ENCODE measurements at places on chromosomes 5 and 9. TPM values are rescaled to one million over a fixed set of nuclear protein-coding genes. Genes with fewer than 3 reads are reported as not detected.

GRCh38 chr5:149940077-149940574 lies 4.5 kb downstream of the PDE6A start:
- H3K27me3 ChIP-seq: no peaks in the 10 kb centered on the region
- peak overlapping the region; percentile 38 for H3K4me3 ChIP-seq
- peaks cover 59% of the 10 kb centered on the region for H3K4me1 ChIP-seq
- no peak for DNase-seq
- H3K36me3 ChIP-seq: no peaks in the 10 kb centered on the region

The ISL1 gene
- total RNA-seq: not detected

The ZNF782 gene
- 7.2 TPM for total RNA-seq

The RNF20 gene
- 55.8 TPM for total RNA-seq

The RBM18 gene
- total RNA-seq: 15.1 TPM

GRCh38 chr9:113963017-113963620 lies 87.0 kb downstream of the ZNF618 start:
- peaks cover 70% of the 10 kb centered on the region for H3K27me3 ChIP-seq
- DNase-seq: no peak
- H3K27ac ChIP-seq: no peak overlapping the region
- no peak overlapping the region for H3K4me3 ChIP-seq
- no peaks in the 10 kb centered on the region for H3K4me1 ChIP-seq

Data from PC-9 (cell line).